ENCODE measurements at places on chromosomes 6 and 20.

DNA sequence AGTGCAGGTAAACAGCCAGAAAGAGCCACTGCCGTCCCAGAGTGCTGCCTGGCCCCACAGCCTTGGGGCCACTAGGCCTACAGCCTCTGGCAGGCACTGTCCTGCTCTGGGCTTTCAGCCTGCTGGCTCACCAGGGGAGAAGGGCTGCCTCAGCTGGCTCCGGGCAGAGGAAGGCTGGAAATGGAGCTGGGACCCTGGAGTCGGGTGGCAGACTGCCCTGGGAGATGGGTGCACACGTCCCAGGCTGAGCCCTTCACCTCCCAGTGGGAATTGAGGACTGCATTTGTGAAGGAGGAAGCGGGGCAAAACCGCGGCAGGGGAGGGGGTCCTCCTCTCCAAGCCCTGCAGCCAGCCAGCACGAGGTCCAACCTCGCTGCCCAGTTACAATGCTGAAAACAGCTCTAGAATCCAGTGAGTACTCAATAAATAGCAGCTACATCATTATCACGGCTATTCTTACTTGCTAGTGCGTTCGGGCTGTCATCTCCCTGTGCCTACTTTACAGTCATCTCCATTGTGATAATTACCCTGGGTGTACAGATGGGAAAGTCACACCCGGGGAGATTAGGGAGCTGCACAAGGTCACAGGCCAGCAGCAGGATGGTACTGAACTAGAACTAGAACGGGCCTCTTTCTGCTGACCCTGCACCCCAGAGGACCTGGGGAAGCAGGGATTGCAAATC is 13.1 kb downstream of the ACSS1 start:
- DNase-seq = no peak

DNA sequence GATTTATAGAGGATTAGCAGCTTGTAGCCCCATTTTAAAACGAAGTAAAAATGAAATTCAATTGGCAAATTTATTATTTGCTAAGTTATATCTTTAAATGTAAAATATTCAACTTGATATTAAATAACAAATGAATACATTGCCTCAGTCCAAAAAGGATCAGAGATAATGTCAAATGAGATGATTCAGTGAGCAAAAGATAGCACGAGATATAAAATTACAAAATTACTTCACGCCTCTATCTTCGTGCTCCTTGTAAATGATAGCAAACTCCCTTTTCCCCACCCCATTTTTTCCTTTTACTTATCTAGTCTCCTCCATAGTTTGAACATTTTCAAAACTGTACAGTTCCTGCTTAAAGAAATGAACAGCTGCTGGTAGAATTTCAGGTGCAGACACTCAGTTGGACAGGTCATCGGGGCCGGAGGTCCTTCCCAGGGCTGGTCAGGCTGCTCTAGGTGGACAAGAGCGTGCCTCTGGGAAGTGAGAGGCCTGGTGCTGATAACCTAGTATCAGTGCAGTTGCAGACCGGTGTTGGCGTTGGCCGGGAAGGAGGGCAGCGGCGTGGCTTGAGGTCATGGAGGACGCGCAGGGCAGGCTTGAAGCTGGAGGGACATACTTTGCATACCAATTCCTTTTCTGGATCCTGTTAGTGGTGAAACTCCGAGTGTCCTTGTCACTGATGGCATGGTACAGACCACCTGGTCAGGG is 83.9 kb downstream of the CDC5L start:
- DNase-seq = no peak

DNA sequence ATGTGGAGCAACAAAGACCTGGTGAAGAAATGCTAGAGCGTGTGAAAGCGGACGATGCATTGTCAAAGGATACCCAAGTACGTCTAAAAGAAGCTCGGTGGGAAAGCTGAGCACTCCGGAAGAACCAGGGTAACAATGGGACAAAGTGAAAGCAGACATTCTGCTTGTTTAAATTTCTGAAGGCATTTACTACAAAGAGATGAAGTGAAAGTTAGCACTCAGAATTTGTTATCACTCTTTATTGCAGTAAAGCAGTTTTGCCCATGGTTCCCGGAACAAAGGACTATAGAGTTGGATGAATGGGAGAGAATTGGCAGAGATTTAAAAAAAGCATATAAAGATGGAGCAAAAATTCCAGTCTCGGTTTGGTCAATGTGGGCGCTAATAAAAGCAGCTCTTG is 12.8 kb upstream of the IRAK1BP1 start:
- no peak for DNase-seq

DNA sequence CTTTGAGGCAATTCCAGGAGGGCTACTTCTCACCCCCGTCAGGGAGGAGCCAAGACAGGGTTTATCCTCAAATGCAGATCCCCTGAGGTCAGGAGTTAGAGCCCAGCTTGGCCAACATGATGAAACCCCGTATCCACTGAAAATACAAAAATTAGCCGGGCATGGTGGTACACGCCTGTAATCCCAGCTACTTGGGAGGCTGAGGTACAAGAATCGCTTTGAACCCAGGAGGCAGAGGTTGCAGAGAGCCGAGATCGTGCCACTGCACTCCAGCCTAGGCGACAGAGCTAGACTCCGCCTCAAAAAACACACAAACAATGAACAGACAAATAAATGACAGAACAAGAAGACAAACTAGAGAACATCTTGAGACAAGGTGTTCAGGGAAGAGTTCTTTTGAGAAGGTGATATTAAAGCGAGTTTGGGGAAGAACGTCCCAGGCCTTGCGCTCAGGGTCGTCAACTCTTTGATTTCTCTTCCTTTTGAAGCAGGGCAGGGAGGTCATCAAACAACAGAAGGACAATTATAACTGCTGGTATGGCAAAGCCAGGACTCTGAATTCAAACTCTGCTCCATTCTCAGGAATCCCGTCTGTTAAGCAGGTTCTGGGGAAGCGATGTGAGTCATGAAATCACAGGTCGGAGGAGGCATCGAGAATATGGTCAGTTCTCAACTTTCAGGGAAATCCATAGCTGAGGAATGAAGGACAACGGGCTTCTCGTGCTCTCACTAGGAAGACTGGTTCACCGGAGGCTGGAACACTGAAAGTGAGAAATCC is 1.4 kb upstream of the RALY start:
- DNase-seq = no peak

- no peak for DNase-seq
Observed at GRCh38 chr6:47221565-47221964, 88.1 kb downstream of the TNFRSF21 start.

DNA sequence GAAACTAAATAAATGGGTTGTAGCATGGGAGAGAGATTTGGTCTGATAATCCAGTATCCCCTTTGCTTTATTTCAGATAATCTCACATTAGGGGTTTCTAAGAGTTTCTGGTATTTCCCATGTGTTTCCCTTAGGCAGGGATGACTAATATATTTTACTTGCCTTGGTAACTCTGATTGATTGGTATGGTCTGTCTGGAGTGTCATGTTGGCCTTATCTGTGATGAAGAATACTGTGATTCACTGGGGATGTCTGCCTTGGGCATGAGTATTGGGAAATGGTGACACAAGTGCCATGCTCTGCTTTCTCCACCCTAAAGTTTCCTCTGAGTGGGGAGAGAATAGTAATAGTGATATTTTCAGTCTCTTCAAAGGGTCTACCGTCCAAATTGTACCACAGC is 10.1 kb downstream of the SLC22A2 start:
- DNase-seq = no peak

DNA sequence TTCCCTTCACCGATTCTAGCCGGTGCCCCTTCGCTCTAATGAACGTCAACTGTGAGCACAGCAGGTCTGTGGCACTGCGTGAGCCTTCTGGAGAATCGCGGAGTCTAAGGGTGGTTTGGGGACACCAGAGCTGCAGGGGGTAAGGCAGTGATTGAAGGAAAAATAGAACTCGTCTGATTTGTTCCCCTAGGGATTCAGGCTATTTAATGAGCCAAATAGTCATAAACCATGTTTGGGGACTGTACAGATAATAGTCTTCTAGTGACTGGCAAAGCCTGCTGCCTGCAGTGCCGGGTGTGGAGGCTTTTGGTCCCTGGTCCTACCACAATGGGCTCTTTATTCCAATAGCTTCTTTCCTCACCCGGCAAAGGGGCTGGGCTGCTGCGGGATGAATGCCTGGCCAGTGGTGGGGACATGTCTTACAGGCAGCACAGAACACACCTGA is 11.1 kb upstream of the NTSR1 start:
- peak; percentile 18 for DNase-seq

DNA sequence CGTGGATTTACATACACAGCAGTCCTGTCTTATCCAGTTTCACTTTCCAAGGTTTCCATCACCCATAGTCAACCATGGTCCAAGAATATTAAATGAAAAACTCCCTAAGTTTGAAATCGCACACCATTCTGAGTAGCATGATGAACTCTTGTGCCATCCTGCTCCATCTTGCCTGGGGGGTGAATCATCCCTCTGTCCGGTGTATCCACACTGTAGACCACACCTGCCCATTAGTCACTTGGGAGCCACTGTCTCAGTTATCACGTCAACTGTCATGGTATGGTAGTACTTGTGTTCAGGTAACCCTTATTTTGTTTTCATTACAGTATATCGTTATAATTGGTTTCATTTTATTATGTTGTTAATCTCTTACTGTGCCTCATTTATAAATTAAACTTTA is 38.5 kb downstream of the PTGIS start:
- no peak for DNase-seq

DNA sequence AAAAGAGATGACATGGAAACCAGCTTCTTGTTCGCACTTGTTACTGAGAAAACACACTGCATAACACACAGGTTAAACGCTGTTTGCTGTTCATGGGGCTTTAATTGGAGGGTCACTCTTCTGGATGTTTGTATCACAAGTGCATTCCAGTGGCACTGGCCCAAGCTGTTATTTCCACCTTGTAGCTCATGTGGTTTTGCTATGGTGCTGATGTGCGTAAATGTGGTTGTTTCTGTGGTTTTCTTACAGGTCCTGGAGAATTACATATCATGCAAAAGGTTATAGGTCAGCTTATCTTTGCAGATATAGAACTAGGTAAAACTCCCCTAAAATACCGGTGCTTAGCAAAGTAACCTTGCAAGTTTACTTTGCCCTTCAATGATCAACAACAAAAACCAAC is 89.3 kb upstream of the AHI1 start:
- DNase-seq = no peak

Data from neural crest cell (in vitro differentiated cells).